ENCODE measurements at places on chromosomes 16 and 17.

DNA sequence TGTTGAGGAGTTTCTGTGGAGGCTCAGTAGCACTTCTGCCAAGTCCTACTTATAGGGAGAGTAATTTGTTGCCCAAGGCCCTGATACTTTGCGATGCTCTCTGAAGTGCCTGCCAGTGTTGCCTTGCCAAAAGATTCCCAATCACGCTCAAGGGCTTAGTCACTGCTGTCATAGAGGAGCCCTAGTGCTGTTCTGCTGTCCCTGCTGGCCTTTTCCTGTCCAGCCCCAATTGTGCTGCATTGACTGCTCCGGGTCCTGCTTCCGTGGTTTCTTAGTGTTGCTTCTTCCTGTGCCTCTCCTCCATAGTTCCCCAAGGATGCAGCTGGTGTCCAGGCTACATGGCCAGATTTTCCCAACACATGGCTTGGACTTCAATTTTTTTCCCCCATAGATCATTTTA, 13.9 kb downstream of the NUP93 start:
- no peak overlapping the region for H3K27ac ChIP-seq
- peak; percentile 53 for DNase-seq
- no peak overlapping the region for H3K4me3 ChIP-seq
- H3K27me3 ChIP-seq, result no peaks in the 10 kb centered on the region
- H3K36me3 ChIP-seq, result no peaks in the 10 kb centered on the region

GRCh38 chr16:49993579-49993978, 31.4 kb upstream of the CNEP1R1 start:
- H3K27ac ChIP-seq, result no peak overlapping the region
- no peak overlapping the region for H3K4me3 ChIP-seq
- no peaks in the 10 kb centered on the region for H3K4me1 ChIP-seq
- no peaks in the 10 kb centered on the region for H3K36me3 ChIP-seq
- no peaks in the 10 kb centered on the region for H3K27me3 ChIP-seq
- no peak for DNase-seq

- H3K4me1 ChIP-seq, result no peaks in the 10 kb centered on the region
- H3K36me3 ChIP-seq, result no peaks in the 10 kb centered on the region
- DNase-seq, result no peak
- H3K27ac ChIP-seq, result peak overlapping the region; percentile 41
- H3K4me3 ChIP-seq, result peak overlapping the region; percentile 47
- no peaks in the 10 kb centered on the region for H3K27me3 ChIP-seq
Observed at GRCh38 chr17:6853764-6854442, 22.4 kb upstream of the TEKT1 start.

DNA sequence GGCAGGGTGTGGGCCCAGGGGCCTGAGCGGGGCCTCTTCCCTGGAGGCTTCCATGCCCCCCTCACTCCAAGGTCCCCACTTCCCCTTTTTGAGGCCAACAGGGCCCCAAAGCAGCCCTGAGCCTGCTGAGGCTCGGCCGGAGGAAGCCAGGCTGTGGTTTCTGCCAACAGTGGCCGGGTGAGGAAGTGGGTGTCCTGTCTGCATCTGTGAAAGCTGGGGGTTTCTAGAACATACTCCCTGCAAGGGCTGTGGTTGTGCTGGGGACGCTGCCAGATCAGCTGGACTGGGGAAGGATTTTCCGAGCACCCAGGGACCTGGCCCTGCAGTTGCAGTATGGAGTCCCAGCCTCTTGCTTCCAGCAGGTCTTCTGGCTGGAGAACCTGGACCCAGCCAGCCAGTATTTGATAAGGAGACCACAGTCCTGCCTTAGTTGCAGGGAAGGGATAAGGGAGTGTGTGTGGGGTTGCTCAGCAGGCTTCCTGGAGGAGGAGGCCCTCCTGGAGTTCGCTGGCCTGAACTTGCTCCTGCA, 15.7 kb downstream of the ADCY7 start:
- no peak overlapping the region for H3K27ac ChIP-seq
- no peaks in the 10 kb centered on the region for H3K4me1 ChIP-seq
- no peak for DNase-seq

DNA sequence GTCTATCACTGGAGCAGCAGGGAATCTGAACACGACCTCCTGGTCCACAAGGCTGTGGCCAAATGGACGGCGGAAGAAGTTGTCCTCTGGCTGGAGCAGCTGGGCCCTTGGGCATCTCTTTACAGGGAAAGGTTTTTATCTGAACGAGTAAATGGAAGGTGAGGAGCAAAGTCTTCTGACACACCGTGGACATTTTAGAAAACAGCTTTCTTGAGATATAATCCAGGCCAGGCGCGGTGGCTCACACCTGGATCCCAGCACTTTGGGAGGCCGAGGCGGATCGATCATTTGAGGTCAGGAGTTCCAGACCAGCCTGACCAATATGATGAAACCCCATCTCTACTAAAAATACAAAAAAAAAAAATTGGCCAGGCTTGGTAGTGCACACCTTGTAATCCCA, 17.1 kb downstream of the BFAR start:
- H3K4me1 ChIP-seq, result no peaks in the 10 kb centered on the region
- no peak overlapping the region for H3K4me3 ChIP-seq
- H3K27me3 ChIP-seq, result no peaks in the 10 kb centered on the region
- H3K27ac ChIP-seq, result no peak overlapping the region
